ENCODE measurements at places on chromosomes 7 and 10.

GRCh38 chr7:115493381-115493780 is 537.2 kb downstream of the TFEC start:
- DNase-seq, result no peak

DNA sequence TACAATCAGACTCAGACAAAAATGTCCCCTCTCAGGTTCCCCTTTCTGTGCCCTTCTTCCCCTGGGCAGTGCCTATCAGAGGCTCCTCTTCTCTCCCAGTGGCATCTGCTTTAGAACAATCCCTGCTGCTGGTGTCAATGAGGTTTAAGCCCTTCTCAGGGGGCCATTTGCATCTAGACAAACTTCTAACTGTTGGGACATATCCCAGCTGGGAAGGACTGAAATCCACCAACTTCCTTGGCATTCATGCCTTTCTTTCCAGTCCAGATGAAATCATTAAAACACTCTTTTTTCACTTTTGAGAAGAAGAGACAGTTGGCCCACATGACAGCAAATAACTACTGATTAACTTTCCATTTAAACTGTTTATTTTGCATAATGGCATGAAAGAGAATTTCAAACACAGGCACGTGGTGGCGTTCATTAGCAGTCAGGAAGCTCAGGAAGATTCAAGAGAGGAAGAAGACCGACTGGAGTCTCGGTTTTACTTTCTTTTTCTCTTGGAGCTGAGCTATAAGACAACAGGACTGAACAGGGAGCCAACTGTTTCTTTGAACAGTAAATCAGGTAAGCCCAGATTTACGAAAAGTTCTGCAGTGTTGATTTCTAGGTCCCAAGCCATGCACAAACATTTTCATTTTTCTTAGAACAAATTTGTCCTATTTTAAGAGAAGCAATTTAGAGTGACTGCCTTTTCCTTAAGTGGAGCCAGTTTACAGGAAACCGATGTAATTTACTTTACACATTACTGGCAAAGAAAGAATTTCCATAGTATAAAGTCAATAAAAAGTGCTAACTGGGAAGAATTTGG is at the start of gene GIMAP2:
GIMAP2 (plus strand) TSS at position 488 of the 811 bp plus-strand sequence. CDS start 1,354 bp downstream, outside the sequence.
- DNase-seq, result no peak

DNA sequence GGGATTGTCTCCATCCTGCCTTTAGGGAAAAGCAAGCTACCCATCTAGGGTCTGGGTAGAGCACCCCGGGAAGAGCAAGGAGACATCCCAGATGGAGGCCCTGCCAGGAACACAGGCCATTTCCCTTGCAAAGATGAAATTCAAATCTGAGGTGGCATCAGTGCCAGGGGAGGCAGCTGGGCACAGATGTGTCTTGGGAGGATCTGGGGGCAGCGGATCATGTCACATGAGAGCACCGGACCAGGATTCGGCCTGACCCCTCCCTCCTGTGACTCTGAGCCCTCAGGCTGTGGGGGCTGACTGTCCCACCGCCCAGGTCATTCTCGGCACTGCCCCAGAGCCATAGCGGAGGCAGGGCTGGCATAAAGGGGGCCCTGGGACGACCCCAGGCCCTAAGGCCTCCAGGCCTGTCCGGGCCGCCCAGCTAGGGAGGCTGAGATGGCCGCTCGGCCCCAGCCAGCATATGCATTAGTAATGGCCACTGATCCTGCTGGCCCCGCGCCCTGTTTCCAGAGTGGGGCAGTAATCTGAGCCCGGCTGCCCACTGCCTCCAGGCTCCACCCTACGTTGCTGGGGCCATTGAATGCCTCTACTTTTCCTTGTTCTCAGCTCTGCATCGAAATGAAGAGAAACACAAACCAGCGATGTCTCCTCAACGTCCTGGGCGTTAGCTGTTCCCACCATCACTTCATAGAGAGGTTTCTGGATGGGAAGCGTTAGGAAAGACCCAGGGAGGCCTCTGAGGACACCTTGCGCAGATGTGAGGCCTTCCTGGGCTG is 148.5 kb downstream of the UBE2H start:
- DNase-seq, result no peak

DNA sequence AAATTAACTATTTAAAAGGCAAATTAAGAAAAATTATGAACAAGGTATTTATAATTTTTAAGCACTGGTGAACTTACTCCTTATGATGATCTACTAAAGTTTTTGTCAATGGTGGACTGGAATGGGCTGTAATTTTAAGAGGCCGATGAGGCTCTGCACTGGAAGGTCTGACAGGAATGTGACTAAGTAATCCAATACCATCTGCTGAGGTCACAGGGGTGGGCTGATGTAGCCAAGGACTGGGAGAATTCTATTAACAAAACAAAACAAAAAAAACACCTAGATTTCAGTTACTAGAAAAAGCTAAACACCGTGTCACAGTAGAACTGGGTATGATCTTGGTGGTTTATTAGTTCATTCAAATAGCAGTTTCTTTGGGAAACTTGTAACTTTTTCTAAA is 75.9 kb downstream of the NRBF2 start:
- no peak for DNase-seq

- no peak for DNase-seq
These were observed 110.4 kb downstream of the RNF216 start for GRCh38 chr7:5671046-5671445.

GRCh38 chr10:90317172-90317571 is 540.7 kb downstream of the HTR7 start:
- DNase-seq, result no peak

- no peak for DNase-seq
These were observed 181.1 kb downstream of the TNS3 start for GRCh38 chr7:47400741-47401206.
